Stimulated activated CD4-positive, alpha-beta T cell treated with anti-CD3 and anti-CD28 coated beads, Interleukin-1b, Interleukin-23, amount 100 ng/mL, for 1 hour (primary cell): ENCODE measurements at places on chromosomes 3 and 15.

DNA sequence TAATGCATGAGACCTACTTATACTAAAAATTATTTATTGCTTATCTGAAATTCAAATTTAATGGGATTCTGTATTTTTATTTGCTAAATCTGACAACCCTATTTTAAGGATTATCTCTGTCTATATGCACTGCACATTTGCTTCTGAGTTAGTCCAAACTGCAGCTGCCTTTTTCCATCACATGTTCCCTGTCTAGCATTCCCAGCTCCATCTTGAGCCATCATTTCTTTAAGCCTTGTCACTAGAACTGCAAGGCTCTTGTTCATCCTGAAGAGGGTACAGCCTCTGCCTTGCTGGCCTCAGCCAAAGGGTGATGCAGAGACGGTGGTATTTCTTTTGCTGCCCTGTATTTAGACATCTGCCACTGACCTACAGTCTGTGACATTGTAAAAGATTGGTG is 125.8 kb upstream of the STT3B start:
- DNase-seq, result no peak

GRCh38 chr3:58167431-58168351 is 43.1 kb downstream of the DNASE1L3 start:
- no peak for DNase-seq

GRCh38 chr3:152346740-152347139 is 78.0 kb downstream of the MBNL1 start:
- DNase-seq, result no peak

DNA sequence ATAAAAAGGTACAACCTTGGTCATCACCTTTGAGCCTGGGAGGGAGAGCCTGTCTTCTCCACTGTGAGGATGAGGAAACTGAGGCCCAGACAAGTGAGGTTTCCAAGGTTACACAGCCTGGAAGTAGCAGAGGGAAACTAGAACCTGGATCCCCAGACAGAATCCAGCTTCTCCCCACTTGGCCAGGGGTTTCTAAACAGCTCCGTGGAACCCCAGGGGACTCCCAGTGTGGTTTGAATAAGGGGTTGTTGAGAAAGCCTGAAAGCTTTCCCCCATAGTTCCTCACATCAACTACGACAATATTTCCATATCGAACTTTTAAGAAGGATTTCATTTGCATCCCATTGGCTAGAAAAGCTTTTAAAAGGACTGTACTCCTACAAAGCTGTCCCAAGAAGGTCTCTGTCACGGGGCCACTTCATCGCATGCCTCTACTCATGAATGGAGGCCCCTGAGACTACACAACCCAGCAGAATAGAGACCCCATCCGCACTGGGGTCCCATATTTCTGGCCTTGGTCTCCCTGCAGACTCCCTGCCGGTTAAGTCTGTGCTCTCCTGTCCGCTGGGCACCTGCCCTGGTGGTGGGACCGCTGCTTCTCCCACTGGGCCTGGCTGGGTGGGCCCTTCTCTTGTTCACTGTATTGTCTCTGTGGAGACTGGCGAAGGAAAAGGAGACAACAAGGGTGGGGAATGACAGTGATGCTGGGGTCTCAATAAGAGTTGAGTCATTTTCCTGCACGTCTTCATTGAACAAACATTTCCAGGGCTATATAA is 178.5 kb downstream of the SMAD6 start:
- no peak for DNase-seq

DNA sequence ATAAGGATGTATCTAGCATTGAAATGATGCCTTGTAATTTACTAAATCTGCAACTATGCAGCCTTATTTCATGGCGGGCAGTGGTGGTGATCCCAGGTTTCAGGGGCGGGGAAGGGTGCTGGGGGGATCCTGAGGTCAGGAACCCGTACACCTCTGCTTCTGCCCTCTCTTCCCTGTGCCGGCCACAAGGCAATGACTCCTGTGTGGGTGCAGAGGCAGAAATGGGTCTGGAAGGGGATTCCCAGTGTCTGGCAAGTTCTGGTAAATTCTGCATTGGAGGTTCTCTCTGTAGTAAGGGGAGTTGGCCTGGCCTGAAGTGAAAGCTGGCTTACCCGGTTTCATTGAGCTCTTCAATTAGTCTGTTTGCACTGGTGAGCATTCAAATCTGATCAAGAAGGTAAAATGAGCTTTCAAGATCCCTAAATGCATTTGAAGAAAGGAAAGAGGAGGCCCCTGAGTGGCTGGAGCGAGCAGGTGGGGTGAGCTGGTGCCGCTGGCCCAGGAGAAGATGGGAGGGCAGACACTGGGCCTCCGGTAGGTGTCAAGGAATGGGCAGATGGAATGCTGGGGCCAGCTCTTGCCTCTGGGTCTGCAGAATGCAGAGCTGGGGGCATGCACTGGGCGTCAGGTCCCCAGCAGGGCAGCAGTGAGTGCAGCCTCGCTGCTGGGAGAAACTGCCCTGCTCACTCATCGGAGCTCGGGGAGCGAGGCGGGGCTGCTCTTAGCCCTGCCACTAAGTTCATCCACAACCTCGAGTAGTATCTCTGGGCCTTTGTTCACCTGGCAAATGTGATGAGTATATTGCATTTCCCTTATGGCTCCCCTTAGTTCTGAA is 13.7 kb downstream of the NRROS start:
- no peak for DNase-seq

GRCh38 chr15:67256051-67256450 is 1.5 kb downstream of the IQCH start:
- no peak for DNase-seq

GRCh38 chr3:126213379-126214028 is 33.1 kb upstream of the ALDH1L1 start:
- DNase-seq, result no peak

GRCh38 chr3:66457252-66457651 is 43.6 kb downstream of the LRIG1 start:
- DNase-seq, result no peak

DNA sequence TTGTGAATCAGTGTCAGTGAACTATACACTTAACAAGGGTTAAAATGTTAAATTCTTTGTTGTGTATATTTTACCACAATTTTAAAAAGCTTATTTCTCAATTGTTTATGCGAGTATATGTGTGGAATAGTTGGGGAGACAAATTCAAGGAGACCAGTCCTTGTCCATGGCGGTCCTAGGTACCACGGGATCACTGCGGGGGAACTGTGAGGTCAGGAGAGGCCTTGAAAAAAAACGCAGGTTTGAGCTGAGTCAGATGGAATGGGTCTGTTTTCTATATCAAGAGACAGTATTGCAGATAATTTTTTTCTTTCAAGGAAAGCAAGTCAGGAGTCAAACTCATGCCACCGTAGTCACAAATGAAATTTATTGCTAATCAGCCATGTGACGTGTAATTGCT is 18.5 kb downstream of the IGF1R start:
- no peak for DNase-seq

- no peak for DNase-seq
These were observed 92.7 kb downstream of the VGLL4 start for GRCh38 chr3:11551036-11551435.

DNA sequence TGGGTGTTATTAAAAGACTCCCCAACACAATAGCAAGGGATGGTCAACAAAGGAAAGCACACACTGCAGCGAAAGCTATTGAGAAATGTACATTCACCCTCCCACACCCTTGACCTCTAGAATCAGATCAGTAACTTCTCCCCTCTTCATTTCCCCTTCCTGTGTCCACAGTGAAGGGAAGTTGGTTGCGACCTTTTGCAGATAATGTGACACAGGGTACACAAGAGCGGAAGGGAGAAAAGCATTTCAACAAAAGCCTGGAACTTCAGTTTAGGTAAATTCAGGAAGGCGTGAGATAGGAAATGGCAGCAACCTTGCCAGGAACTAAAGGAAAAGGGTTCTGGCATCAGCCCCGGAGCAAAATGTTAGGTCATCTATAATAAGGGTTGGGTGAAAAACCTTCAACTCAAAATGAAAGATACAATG is 899.8 kb downstream of the MCTP2 start:
- DNase-seq, result no peak

DNA sequence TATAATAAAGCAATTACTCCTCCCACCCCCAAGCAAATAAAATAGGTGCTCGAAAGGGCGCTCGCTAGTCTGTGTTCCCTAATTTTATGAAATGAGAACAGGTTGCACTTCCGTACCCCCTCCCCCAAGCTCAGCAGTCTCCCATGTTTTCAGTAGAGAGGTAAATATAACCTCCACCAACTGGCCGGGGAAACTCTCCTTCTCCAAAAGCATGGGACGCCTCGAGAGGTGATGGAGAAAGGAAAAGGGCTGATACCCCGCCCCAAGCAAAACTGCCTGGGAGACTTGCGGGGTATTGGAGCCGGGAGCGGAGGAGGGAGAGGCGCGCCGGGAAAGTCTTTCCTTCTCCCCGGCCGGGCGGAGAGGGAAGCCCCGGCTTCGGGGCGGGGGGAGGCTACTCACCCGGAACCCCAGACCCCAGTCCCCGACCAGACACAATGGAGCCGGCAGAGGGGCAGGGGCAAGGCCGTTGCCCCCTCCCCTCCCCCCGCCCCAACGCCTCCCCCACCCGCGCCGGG is 605 bp downstream of the DCUN1D1 start:
- DNase-seq, result no peak

- DNase-seq, result no peak
These were observed 92.8 kb downstream of the GOLIM4 start for GRCh38 chr3:168002786-168003368.

GRCh38 chr3:160401291-160402095 is 2.0 kb downstream of the SMC4 start:
- DNase-seq, result no peak

GRCh38 chr3:30659270-30660130 is 53.1 kb downstream of the TGFBR2 start:
- no peak for DNase-seq

DNA sequence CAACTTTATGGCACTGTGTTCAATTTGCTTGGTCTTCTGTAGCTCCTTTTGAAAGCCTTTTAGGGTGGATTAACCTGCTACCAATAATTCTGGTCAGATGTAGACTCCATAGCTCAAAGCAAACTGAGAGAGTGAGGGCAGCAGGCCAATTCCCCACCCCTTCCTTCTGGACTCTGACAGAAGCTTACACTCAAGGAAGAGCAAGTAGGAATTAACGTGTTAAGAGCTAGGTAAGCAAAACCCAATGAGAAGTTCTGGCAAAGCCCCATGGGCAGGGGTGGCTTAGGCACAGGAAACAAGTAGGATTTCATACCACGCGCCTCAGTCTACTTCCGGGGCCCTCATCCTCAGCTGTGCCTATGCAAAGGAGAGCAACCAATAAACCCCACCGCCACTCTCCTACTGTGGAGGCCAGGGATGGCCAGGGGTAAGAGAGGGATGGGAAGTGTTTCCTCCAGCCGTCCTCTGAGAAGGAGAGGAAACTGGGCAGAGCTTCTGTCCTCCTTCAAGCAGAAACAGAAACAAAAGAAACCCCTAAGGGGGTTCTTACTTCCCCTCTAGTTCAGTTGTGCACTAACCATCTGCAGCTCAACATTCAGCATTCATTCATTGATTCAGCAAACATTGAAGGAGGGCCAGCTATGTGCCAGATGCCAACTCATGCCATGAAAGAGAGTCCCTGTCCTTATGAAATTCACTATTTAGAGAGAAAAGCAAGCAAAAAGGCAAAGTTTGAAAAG is 12.6 kb downstream of the CCR5 start:
- DNase-seq, result no peak

DNA sequence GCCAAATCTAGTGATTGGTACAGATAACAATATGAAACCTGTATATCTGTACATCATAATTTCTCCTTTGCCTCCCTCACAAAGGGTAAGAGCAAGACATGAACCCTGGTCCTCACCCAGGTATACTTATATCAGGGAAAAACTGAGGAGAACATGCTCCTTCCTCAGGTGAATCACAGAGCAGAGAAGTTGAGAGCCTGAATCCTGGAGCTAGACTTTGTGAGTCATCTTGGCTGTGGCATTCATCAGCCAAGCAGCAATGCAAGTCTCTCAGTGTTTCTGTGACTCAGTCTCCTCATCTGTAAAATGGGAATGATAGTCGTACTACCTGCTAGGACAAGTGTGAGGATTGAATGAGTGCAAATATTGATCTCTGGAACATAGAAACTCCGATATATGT is 165.7 kb upstream of the ADAMTS9 start:
- no peak for DNase-seq

DNA sequence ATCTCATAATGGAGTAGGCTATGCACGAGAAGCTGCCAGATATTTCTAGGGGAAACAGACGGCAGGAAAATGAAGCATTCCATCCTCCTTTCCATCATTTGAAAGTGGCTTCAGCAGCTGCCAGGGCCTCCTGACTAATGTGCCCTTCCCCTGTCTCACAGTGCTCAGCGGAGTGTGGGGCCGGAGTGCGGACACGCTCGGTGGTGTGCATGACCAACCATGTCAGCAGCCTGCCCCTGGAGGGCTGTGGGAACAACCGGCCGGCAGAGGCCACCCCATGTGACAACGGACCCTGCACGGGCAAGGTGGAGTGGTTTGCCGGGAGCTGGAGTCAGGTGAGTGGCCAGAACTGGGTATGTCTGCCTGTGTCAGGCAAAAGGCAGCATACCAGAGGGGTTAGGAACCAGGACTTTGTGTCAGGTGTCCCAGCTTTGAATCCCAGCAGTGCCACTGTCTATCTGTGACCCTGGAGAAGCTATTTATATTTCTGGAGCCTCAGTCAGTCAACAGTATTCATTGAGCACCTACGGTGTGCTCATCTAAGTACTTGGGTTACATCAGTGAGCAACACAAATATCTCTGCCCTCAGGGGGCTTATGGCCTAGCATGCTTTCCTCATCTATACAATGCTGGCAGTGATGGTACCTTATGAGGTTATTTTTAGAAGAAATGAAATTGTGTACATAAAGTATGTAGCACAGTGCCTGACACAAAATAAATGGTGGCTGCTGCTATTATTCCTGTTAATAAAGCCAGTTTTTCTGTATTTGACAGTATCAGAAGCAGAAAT is 52.4 kb upstream of the NR2E3 start:
- DNase-seq, result no peak

GRCh38 chr3:14976317-14976716 is 28.9 kb downstream of the NR2C2 start:
- DNase-seq, result no peak

GRCh38 chr3:94311651-94312050 is 248.8 kb downstream of the NSUN3 start:
- no peak for DNase-seq

GRCh38 chr3:182636646-182637045 is 156.7 kb upstream of the ATP11B start:
- DNase-seq, result no peak

DNA sequence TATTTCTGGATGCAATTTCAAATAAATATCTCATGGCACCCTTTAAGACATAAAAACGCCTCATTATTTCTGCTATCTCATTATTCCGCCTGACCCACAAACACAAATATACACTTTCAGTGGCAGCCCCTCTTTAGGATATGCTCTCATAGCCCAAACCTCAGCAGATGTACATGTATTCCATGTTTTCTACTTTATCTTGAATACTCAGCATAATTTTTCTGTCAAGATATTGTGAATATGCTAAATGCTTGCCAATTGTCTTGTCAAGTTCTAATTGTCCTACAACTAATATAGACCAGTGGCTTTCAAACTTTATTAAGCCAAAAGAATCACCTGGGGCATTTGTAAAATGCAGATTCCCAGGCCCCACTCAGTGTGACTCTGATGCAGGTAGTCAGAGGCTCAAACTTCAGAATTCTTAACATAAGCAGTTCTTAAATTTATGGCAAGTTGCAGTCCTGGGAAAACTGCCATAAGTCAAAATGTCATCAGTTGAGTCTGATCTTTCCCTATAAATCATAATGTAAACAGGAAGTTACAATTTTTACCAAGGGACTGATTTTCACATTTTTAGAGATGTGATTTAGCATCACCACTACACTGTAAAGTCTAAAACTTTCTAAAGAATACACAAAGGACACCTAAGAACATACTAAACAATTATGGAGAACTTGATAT is 135.1 kb downstream of the TBL1XR1 start:
- DNase-seq, result no peak

- no peak for DNase-seq
These were observed 225.2 kb upstream of the TPRG1 start for GRCh38 chr3:188946351-188947240.
